ENCODE measurements at places on chromosomes 2 and 18.

DNA sequence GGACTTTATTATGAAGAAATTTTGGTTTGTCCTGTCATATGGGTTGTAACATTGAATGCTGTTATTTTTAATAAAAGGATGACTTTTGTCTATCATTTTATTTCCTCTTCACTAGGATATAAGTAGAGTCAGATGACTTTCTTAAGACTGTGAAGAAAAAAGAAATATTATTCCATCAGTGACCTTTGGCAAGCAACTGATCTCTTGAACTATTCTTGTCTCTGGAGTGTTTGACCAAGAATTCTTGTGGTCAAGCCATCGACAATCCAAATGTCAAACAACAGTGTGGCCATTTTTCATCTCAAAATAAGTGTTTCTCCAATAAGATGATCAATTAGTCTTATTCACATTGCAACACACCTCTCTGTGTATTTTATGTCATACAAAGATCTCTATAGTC is 24.9 kb downstream of the HOXD1 start:
- DNase-seq = no peak

- no peak for DNase-seq
Measured at GRCh38 chr2:221876016-221876415, 303.9 kb upstream of the EPHA4 start.

GRCh38 chr2:174590928-174591648 is 6.5 kb downstream of the WIPF1 start:
- no peak for DNase-seq

GRCh38 chr2:239855863-239856587 is 169.1 kb downstream of the NDUFA10 start:
- no peak for DNase-seq

GRCh38 chr18:79937103-79937860 is 14.2 kb downstream of the SLC66A2 start:
- DNase-seq = no peak

DNA sequence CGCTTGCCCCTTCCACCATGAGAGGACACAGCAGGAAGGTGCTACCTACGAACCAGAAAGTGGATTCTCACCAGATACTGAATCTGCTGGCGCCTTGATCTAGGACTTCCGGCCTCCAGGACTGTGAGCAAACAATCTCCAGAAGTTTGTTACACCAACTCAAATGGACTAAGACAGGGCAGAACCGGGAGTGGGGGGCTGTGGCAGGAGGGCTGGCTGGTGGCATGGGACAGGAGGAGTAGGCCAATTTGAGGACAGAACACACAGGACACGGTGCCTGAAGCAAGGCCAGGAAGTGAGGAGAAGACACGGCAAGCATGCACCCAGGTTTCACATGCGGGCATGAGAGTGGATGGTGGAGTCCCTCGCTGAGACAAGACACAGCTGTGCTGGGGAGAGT is 40.1 kb downstream of the CRACDL start:
- DNase-seq = no peak

DNA sequence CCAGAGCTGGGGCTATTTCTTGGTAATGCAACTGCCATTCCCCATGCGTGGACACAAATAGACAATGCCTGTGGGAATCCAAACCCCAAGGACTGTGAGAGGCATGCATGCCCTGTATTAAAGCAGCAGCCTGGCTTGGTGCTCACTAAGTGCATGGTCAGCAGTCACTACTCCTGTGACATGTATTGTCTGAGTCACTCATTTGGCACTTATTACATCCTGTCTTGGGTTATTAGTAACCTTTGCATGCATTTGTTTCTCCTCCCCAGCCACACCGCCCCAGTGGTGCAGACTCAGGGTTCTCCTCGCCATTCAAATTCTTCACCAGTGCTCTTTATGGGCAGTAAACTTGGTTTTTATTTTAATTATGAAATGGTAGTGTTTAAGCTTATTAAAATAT is 30.2 kb downstream of the PRKCE start:
- DNase-seq = peak; percentile 62

GRCh38 chr2:28930205-28930604 is 35.7 kb downstream of the WDR43 start:
- DNase-seq = no peak

- no peak for DNase-seq
Measured at GRCh38 chr2:117432746-117433145, 381.7 kb upstream of the DDX18 start.

DNA sequence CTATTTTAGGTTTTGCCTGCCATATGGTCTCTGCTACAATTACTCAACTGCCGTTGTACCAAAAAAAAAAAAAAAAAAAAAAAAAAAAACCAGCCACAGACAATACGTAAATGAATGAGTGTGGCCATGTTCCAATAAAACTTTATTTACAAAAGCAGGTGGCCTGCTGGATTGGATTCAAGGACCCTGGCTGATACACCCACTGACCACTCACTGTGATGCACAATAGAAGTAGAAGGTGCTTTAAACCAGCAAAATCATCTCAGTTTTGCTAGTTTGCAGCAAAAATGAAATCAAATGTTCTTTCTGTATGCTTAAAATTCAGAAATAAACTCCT is 137.4 kb downstream of the AKAIN1 start:
- DNase-seq = no peak

DNA sequence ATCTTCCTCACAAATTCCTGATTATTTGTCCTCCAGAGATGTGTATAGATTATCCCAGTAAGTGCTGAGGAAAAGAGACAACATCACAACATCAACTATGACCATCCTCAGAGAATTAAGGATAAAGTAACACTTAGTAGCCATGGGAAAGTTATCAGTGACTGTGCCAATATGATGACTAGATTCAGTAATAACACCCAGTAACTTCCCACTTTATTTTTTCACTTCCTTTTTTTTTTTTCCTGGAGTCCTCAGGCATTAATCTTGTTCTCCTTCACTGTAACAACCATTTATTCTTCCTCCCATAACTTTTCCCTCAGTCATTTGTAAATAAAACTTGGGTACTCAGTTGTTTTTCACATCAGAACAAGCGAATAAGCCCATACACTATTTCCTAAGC is 16.7 kb upstream of the PID1 start:
- DNase-seq = peak; percentile 90

DNA sequence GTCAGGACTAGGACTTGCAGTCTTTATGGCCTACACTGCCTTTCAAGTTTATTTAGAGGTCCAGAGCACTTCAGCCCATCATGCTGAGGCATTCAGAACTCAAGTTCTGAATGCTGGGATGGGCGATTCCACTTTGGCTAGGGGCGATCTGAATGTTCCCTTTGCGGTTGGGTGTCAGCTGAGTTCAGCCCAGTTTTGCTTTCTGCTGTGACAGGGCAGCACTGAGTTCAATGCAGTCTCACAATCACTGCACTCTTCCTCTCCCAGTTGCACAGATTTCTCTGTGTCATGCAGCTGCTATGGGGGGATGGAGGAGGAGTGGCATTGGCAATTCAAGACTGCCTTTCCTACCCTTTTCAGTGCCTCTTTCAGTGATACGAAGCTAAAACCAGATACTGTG is 1232.0 kb upstream of the FAM98A start:
- DNase-seq = no peak

GRCh38 chr2:67752969-67753368 is 309.8 kb downstream of the C1D start:
- no peak for DNase-seq

- DNase-seq = peak; percentile 30
Measured at GRCh38 chr2:224377751-224378700, 23.9 kb downstream of the FAM124B start.

- no peak for DNase-seq
Measured at GRCh38 chr2:30040147-30040546, 106.7 kb upstream of the YPEL5 start.

DNA sequence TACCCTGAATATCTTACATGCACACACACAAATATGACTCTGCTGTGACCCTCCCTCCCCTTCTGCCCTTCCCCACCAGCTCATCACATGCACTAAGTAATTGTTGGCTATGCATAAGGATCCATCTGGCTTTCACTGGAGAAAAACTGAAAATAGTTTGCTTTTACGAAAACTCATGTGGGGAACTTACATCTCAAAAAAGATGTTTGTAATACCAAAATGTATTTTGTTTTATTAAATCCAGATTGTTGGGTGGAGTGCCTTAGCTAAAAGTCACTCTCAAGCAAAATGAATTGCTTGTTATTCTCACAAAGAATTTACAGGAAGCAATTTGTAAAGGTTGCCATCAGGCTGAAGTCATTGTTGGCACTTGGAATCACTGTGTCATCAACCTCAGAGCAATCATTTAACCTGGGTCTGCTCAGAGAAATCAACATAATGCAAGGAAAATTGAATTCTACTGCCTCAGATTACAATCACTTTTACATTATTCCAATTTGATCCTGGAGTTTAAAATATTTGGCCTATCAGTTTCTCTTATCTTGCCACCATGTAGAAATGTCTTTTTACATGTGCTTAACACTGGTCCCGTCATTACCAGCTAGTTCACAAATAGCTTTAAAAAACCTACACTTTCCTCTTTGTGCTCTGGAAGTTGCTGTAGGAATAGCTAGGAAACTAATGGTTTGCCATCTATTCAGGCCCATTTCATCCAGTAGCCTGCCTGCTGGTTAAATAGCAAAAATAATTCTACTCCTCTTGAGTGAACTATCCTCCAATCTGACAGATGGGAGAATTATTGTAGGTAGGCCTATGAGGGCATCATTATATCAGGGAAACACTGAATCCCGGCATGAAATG is 90.3 kb upstream of the TMEM17 start:
- no peak for DNase-seq

DNA sequence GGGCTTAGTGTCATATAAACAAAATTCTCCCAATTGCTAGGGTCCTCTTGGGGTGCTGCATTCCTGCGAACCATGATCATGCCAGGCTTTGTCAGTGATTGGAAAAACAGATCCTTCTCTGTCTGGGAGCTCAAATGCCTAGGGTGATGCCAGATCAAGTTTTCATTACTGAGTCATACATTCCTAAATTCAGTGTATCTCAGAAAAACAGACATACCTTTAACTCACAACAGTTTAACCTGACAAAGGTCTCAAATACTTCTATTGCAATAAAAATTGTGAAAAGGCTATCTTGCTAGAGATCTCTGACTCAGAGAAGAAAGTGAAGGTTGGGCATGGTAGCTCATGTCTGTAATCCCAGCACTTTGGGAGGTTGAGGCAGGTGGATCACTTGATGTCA is 86.9 kb downstream of the SH3YL1 start:
- no peak for DNase-seq

DNA sequence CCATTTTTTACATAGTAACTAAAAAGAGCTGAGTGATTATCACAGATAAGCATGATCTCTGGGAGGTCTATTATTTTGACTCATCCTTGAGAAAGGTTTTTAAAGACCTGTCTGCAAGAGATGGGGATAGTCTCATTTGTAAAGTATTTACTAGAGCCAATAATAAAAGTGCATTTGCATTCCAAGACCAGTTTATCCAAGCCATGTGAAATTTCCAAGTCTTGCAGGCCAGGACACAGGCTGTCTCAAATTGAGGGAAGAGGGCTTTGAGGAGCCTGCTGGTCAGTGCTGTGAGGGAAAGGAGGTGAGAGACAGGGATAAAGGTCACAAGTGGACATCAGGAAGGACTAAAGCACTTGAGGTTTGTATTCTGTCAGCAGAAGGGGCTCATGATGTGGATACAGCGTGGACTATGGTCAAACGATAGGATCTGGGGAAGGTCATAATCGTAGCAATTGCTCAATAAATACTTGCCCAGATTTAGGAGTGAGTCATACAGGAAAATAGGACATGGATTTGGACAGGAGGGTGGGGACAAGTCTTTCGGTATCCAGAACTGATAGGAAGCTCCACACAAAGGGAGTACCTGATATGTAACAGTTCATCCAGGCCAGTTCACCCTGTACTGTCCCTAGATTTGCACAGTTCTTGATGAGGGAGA is 6.6 kb upstream of the CDH2 start:
- no peak for DNase-seq

GRCh38 chr2:46355756-46356155 is 58.5 kb downstream of the EPAS1 start:
- DNase-seq = no peak

DNA sequence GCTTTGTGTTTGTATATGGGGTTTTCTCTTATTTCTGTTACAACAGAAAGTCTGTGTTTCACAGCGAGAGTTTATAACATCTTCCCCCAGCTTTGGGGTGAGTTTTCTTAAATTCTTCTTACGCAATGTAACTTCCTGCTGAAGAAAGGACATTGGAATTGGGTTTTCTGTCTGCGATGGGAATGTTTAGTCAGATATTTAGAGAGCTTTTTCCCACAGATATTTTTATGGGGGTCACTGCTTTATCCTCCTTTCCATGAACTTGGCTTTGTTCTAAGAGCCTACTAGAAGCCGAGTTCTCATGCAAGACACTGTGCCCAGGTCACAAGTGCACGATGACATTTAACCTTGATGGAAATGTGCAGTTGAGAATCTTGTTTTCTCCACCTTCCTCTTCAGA is 22.1 kb downstream of the B3GNT2 start:
- peak; percentile 67 for DNase-seq

- DNase-seq = no peak
Measured at GRCh38 chr18:49645841-49646351, 84.0 kb downstream of the LIPG start.

DNA sequence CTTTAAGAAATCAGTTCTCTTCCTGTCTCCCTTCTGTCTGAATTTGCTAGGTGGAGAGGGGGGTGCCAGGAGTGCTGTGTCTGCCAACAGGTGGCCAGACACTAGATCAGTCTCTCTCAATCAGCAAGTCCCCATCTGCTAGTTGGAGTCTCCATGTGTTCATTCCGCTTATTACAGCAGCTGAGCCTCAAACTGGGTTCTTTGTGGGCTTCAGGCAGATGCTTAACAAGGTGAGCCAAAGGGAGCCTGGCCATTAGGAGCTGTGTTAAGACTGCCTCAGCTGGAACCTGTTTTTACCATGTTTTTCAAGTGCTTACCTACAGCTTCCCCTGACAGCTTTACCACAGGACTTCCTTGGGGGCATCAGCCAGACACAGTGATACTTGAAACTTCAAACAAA is 401.9 kb downstream of the LRP1B start:
- no peak for DNase-seq

- no peak for DNase-seq
Measured at GRCh38 chr2:4053769-4054493, 350.6 kb downstream of the DCDC2C start.

DNA sequence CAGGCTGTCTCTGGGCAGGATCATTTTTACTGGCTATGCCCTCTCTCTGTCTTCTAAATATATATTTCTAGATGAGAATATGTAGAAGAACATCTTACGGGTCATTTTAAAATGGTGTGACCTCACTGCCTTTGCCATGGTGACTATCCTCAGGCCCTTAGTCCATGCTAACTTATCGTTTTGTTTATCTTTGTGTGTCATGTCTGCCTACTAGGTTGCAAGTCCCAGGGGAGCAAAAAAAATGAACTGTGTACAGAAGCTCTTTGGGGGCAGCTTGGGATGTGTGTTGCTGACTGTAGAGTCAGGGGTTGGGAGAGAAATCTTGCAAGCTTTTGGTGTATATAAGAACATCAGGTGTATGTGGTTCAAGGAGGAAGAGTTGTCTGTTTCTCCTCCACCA is 11.0 kb downstream of the CPSF3 start:
- no peak for DNase-seq
